ENCODE measurements at places on chromosomes 13 and 19.
A peak's percentile ranks its signal among the peaks of the same experiment; 100 is the strongest.

DNA sequence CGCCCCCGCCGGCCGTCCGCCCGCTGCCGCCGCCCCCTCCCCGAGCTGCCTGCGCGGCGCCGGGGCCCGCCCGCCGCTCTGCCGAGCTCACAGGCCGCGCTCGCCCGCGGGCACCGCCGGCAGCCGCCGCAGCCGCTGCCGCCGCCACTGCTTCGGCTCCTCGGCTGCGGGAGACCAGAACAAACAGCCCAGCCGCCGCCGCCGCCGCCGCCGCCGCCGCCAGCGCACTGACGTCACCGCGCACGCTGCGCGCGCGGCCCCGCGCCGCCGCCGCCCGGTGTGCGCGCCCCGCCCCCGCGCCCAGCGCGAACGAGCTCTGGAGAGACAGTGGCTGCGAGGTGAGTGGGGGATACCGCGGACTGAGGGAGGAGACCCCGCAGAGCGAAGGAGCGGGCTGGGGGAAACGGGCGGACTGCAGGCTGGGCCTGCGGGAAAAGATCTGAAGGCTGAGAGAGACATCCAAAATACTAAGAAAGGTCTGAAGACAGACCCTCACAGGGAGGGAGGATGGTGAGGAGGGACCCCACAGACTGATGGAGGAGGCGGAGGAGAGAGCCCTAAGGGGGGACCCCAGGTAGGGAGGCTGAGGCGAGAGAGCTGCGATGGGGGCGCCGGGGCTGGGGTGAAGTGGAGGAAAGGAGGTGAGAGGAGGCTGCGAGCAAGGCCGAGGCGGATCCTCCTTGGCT lies at the start of gene BRD4:
Gene BRD4, minus strand, starts transcription at position 229 of the 686 bp plus-strand sequence. CDS start 59,440 bp downstream, outside the sequence.
- DNase-seq, result peak; percentile 52

DNA sequence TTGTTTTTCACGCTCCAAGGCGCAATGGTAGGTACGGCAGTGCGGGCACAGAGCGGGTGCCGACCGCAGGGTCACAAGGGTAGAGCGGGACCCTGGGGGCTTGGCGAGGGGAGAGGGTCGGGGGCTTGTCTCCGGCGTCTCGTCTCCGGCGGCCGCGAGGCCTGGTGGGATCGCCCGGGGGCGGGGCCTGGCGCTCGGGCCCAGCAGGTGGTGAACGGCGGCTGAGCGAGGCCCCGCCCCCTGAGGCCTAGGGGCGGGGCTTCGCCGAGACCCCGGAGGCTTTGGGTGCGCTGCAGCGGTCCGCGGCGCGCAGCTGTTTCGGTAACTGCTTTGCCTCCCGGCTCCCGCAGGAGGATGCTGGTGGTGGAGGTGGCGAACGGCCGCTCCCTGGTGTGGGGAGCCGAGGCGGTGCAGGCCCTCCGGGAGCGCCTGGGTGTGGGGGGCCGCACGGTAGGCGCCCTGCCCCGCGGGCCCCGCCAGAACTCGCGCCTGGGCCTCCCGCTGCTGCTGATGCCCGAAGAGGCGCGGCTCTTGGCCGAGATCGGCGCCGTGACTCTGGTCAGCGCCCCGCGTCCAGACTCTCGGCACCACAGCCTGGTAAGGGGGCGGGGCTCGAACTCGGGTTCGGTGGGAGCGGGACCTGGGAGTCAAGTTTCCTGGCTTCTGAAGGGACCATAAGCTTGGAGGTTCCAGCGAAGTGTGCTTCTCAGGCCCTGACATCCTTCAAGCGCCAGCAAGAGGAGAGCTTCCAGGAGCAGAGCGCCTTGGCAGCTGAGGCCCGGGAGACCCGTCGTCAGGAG lies at the start of gene TSEN34:
Gene TSEN34, plus strand, starts transcription at position 298 of the 800 bp plus-strand sequence. Its CDS starts 57 bp downstream, at position 355.
- peak; percentile 91 for DNase-seq

- peak; percentile 20 for DNase-seq
Measured at GRCh38 chr13:74575729-74576125, 441.5 kb upstream of the KLF12 start.

DNA sequence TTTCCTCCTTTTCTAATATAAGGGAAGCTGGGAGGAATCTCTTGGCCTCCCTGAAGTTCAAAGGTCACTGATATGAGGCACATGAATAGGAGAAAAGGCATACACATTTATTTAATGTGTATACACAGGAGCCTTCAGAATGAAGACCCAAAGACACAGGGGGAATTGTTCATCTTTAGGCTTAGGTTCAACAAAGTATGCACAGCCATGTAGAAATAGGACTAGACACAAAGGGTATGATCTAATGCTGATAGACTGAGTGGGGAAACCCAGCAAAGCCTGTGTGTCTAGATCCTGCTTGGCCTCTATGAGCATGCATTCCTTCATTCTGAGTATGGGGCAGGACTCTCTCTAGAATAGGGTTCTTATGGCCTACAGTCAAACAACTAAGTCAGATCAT lies 177.1 kb upstream of the RFC3 start:
- no peak for DNase-seq

DNA sequence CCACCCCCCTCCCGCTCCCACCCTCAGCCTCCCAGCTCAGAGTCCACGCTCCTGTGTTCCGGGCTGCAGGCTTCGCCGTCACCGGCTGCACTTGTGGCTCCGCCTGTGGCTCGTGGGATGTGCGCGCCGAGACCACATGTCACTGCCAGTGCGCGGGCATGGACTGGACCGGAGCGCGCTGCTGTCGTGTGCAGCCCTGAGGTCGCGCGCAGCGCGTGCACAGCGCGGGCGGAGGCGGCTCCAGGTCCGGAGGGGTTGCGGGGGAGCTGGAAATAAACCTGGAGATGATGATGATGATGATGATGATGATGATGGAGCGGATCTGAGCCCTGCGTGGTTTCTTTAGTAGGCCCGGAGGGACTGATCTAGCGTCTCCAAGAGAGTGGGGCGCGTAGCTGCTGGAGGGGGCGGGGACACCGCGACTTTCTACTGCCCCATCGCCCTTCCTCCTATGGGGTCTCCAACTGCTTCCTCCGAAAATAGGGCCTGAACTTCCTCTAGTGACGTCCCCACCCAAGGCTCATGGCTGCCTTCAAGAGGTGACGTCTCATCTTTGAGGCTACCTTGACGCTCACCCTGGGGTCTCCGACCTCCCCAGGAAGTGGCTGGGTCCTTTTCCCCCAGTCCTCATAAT lies 1.4 kb downstream of the RETN start:
- DNase-seq, result no peak

- no peak for DNase-seq
Measured at GRCh38 chr19:11092181-11092538, 2.9 kb downstream of the LDLR start.

DNA sequence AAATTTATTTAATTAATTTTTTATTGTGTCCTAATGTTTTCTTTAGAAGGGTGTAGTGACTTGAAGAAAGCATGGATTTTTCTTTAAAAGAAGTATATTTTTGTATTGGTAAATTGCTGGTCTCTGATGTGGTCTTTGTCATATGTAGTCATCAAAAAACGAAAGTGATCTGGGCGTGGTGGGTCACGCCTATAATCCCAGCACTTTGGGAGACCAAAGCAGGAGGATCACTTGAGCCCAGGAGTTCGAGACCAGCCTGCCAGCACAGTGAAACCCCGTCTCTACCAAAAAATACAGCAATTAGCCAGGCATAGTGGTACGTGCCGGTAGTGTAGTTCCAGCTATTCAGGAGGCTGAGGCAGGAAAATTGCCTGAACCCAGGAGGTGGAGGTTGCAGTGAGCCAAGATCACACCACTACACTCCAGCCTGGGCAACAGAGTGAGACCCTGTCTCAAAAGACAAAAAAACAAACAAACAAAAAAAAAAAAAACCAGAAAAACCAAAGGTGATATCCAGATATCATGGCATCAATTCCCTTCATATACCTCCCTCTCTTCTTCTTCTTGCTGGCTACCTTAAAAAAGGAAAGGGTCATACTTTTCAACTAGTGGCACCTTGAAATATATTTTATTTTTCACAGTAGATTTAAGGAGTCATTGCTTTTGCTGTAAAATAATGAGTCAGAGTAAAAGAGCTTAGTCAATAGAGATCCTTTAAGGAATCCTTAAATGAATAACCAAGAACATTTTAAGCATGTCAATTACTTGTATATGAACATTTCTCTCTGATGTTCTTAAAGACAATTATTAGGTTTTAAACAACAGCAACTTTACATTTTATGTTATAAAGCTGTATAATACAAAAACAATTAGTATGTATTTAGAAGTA lies 19.9 kb downstream of the KCTD4 start:
- no peak for DNase-seq

- no peak for DNase-seq
Measured at GRCh38 chr13:48154671-48155070, 59.8 kb upstream of the MED4 start.

DNA sequence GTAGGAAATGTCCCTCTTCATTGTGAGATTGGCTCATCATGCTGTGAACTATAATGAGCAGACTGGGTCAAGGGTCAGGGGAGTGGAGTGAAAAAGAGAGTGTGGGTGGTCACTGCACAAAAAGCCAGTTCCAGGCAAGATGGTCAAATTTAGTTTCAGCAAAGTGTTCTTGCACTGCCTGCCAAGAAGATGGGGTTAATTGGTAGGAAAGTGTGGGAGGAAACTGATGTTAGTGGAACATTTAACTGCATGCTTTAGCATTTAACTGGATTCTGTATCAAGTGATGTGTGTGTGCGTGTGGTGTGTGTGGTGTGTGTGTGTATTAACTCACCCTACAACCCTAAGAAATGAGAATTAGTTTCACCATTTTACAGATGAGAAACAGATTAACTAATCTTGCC lies 131.6 kb downstream of the COG6 start:
- DNase-seq, result no peak

- DNase-seq, result peak; percentile 33
Measured at GRCh38 chr19:16587833-16588823, 15.9 kb upstream of the SLC35E1 start.

- DNase-seq, result no peak
Measured at GRCh38 chr13:112366907-112367646, 9.1 kb upstream of the SPACA7 start.

DNA sequence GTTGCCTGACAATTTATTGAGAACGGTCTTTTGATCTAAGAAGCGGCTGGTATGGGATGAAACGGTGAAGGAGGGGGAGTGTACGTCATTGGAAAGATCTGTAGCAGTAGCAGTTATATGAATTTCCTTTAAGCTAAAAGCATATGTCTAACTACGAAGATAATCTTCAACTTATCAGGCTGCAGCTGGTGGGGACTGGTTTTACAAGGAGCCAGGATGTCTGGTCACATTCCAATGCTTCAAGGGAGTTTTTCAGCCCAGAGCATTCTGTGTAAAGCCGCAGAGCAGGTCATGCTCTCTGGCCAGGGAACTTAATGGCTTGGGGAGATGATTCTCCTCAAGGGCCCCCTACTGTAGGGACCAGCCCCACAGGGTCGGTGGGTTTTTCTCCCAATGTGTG lies 29.2 kb downstream of the CLEC4M start:
- no peak for DNase-seq

DNA sequence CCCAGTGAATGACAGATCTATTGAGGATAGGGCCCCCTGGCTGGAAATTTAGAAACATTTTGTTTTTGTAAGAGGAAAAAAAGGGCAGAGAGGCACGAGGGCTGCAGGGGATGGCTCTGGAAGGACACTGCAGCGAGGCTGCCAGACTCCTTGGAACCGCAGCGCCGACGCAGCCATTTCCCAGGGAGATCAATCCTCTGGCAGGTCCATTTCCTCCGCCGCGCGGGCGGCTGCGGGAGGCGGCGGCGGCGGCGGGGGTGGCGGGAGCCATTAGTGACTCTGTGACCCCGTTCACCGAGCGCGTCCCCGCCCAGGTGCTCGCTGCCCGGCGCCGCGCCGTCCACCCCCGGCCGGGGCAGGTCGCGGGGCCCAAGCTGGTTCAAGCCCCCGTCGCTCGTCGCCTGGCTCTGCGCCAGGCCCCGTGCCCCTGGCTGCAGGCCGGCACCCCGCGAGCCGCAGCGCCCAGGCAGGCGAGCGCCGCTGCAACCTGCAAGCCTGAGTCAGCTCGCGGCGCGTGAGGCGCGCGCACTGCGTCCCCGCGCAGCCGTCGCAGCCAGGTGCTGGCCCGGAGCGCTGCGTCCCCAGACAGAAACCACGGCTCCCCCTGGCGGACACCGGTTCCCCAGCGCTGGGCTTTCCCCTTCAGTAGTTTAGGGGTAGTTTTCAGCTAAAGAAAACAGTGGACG lies 192.6 kb downstream of the KATNAL1 start:
- peak; percentile 91 for DNase-seq

- no peak for DNase-seq
Measured at GRCh38 chr13:26295812-26296211, 41.9 kb downstream of the CDK8 start.

- DNase-seq, result no peak
Measured at GRCh38 chr13:74687442-74688182, 553.4 kb upstream of the KLF12 start.

DNA sequence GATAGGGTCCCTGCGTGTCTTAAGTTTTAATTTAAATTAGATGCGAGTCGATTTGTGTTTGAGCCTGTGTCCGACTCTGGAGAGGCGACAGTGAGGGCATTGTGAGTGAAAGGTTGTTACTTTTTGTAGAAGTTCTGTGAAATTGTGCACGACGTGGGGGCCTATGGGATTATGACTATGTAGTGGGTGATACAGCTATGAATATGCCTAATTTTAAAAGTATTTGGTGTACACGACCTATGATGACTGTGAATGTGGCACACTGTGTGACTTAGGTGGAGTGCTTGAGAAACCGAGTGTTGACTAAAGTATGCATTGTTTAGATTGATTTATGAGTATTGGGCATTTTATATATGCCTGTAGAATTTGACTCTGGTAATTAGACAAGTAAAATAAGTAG lies 646 bp downstream of the ZNF567 start:
- no peak for DNase-seq

DNA sequence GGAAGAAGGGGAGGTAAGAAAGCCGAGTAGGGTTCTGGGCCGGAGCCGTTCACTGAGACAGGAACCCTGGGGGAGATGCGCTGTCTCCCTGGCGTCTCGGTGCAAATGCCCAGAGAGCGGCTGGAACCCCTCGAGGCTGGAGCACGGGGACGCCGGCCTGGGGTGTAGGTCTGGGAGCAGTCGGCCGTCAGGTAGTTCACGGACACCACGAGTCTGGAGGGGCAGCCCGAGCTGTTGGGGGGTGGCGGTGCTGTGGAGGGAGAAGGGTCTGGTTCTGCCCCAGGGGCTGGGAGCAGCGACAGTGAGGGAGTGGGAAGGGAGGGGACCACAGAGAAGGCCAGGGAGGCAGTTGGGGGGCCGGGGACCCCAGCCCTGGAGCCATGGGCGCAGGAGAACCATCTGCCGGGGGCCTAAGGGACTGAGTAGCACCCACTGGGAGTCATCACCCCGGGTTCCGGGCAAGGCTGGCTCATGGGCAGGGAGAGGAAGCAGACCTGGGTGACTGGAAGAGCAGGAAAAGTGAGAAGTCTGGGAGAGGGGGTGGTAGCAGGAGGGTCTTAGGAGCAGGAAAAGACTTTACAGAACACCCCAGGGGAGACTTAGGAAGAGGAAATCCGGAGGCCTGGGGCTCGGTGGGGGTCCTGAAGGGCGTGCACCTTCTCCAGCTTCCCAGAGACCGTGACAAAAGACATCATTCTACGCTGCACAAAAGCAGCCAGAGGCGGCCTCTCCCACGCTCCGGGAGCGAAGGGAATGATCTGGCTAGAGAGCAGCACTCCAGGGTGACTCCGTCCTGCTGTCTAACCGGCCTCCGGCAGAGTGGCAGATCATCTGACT lies 173.1 kb upstream of the SOX1 start:
- no peak for DNase-seq

DNA sequence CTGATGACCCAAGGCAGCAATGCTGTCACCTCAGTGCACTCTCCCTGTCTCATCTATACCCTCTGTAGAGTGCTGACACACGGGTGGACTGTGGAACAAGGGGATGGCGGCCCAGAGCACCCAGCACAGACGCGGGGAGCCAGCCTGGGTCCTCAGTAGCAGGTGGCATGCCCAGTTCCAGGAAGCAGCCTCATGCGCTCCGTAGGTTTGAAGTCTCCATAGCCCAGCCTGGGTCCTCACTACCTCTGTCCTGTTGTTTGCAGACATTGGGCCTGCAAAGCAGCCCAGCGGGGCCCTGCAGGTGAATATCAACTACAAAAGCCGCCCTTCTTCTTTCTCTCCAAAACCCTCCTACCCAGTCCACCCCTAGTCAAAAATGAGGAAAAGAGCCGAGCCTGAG lies 5.0 kb upstream of the SLC7A9 start:
- no peak for DNase-seq
